K562 (cell line): ENCODE measurements at places on chromosomes 16 and 17.

DNA sequence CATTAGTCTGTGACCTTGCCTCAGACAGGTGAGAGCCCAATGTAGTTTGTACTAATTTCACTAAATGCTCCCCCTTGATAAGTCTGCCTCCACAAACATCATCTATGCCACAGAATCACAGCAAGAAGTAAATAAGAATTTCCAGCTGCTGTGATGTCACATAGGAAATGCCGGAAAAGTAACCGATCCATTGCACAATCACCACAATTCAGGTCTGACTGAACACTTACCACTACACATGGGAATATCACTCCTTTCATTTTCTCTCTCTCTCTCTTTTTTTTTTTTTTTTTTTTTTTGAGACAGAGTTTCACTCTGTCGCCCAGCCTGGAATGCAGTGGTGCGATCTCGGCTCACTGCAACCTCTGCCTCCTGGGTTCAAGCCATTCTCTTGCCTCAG is 79.0 kb upstream of the CDH11 start:
- no peaks in the 10 kb centered on the region for H3K4me1 ChIP-seq
- no peak overlapping the region for H3K27ac ChIP-seq
- no peaks in the 10 kb centered on the region for H3K27me3 ChIP-seq
- H3K36me3 ChIP-seq, result no peaks in the 10 kb centered on the region

- no peak overlapping the region for H3K4me3 ChIP-seq
- no peak overlapping the region for H3K27ac ChIP-seq
Observed at GRCh38 chr17:76537288-76537577, 276 bp downstream of the CYGB start.

- H3K27me3 ChIP-seq, result no peaks in the 10 kb centered on the region
- peaks cover 94% of the 10 kb centered on the region for H3K36me3 ChIP-seq
- DNase-seq, result no peak
- no peak overlapping the region for H3K27ac ChIP-seq
- no peak overlapping the region for H3K4me3 ChIP-seq
Observed at GRCh38 chr17:37123386-37123785, 174.6 kb downstream of the AATF start.

- H3K36me3 ChIP-seq, result no peaks in the 10 kb centered on the region
- peaks cover 42% of the 10 kb centered on the region for H3K27me3 ChIP-seq
Observed at GRCh38 chr17:37797206-37797605, 52.3 kb upstream of the HNF1B start.

- H3K27ac ChIP-seq, result no peak overlapping the region
- no peaks in the 10 kb centered on the region for H3K27me3 ChIP-seq
- peaks cover 75% of the 10 kb centered on the region for H3K36me3 ChIP-seq
Observed at GRCh38 chr16:68319185-68319908, 8.5 kb downstream of the PRMT7 start.

GRCh38 chr16:1550069-1550468 is 16.6 kb downstream of the TMEM204 start:
- H3K27ac ChIP-seq, result no peak overlapping the region
- no peak for DNase-seq
- H3K36me3 ChIP-seq, result no peaks in the 10 kb centered on the region
- peaks cover 2% of the 10 kb centered on the region; the same call in 2 of the 3 replicates for H3K27me3 ChIP-seq
- H3K4me3 ChIP-seq, result no peak overlapping the region

- H3K36me3 ChIP-seq, result peaks cover 95% of the 10 kb centered on the region
- no peak overlapping the region for H3K27ac ChIP-seq
- DNase-seq, result no peak
- no peak overlapping the region for H3K4me3 ChIP-seq
- no peaks in the 10 kb centered on the region for H3K4me1 ChIP-seq
Observed at GRCh38 chr17:37212179-37212578, 163.6 kb upstream of the C17orf78 start.

DNA sequence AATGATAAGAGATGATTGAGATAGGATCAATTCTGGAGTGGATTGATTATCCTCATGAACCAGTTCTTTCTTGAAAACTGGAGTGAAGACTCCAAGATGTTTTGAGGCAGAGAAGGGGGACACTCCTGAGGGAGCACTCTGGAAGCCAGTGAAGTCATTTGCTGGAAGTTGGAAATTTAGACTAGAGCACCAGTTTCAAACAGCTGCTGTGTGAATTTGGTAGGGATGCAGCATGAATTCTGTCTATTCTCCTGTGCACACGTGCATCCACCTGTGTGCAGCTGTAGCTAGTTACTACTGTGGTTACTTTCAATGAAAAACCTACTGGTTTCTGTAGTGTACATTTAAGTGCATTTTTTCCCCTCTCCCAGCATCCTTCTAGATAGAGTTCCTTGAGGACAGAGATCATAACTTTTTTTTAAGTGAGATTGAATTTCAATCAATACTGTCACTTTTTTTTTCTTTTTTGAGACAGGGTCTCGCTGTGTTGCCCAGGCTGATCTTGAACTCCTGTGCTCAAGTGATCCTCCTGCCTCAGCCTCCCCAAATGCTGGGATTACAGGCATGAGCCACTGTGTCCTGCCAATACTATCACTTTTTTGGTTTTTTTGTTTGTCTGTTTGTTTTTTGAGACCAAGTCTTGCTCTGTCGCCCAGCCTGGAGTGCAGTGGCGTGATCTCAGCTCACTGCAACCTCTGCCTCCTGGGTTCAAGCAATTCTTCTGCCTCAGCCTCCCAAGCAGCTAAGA is 65.9 kb downstream of the TUBD1 start:
- peaks cover 2% of the 10 kb centered on the region; the same call in 1 of the 3 replicates for H3K36me3 ChIP-seq
- H3K27ac ChIP-seq, result peak overlapping the region; percentile 91; the same call in 1 of the 3 replicates
- no peak for DNase-seq
- H3K27me3 ChIP-seq, result no peaks in the 10 kb centered on the region

GRCh38 chr16:48353565-48354163 is 31.5 kb downstream of the SIAH1 start:
- no peak overlapping the region for H3K4me3 ChIP-seq
- DNase-seq, result peak; percentile 76
- H3K36me3 ChIP-seq, result peaks cover 75% of the 10 kb centered on the region
- no peak overlapping the region for H3K27ac ChIP-seq
- H3K4me1 ChIP-seq, result no peaks in the 10 kb centered on the region; the same call in 2 of the 3 replicates
- no peaks in the 10 kb centered on the region for H3K27me3 ChIP-seq

GRCh38 chr17:1890758-1891450 is 61.1 kb downstream of the RPA1 start:
- H3K4me3 ChIP-seq, result no peak overlapping the region
- no peaks in the 10 kb centered on the region for H3K27me3 ChIP-seq
- DNase-seq, result no peak
- peaks cover 76% of the 10 kb centered on the region; the same call in 2 of the 3 replicates for H3K36me3 ChIP-seq
- no peaks in the 10 kb centered on the region for H3K4me1 ChIP-seq

- DNase-seq, result peak; percentile 61
- no peak overlapping the region for H3K4me3 ChIP-seq
- H3K4me1 ChIP-seq, result peaks cover 11% of the 10 kb centered on the region
- H3K36me3 ChIP-seq, result peaks cover 33% of the 10 kb centered on the region; the same call in 1 of the 3 replicates
- H3K27ac ChIP-seq, result no peak overlapping the region
- H3K27me3 ChIP-seq, result no peaks in the 10 kb centered on the region
Observed at GRCh38 chr16:87297918-87298631, 19.1 kb downstream of the C16orf95 start.

DNA sequence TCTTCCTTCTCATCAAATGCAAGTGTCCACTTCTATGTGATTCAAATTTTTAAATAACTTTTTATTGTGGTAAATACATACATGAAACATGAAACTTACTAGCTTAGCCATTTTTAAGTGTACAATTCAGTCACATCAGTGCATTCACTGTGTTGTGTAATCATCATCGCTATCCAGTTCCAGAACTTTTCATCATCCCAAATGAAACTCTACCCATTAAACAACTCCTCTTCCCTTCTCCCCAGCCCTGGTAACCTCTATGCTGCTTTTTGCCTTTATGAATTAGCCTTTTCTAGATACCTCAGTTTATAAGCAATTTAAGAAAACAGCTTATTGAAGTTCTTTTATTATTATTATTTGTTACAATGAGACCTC is 41.1 kb upstream of the IL34 start:
- H3K4me1 ChIP-seq, result no peaks in the 10 kb centered on the region
- peaks cover 14% of the 10 kb centered on the region; the same call in 2 of the 3 replicates for H3K27me3 ChIP-seq
- no peaks in the 10 kb centered on the region for H3K36me3 ChIP-seq

GRCh38 chr17:5000237-5000639 is 2.5 kb downstream of the KIF1C start:
- peaks cover 11% of the 10 kb centered on the region; the same call in 1 of the 3 replicates for H3K4me1 ChIP-seq
- no peak for DNase-seq
- H3K27me3 ChIP-seq, result no peaks in the 10 kb centered on the region
- H3K4me3 ChIP-seq, result no peak overlapping the region

GRCh38 chr16:51508490-51509212 is 357.6 kb upstream of the SALL1 start:
- no peaks in the 10 kb centered on the region for H3K4me1 ChIP-seq
- H3K27ac ChIP-seq, result no peak overlapping the region
- H3K36me3 ChIP-seq, result no peaks in the 10 kb centered on the region
- no peaks in the 10 kb centered on the region for H3K27me3 ChIP-seq

DNA sequence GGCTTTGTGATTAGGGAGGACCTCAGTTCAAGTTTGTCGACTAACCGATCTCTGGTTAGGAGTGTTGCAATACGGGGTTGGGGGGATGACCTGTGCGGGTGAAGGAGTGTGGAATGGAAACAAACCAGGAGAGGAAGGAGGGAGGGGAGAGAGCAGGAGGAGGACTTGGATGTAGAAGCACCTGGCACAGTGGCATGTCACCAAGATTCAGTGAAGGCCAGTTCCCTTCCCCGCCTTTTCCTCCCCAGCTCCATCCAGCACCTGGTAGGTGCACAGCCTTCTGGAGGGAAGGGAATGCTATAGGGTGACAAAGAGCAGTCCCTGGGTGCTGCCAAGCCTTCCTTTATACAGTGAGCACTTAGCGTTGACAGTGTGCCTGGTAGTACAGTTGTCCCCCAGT is 107.4 kb upstream of the CRHR1 start:
- no peaks in the 10 kb centered on the region for H3K4me1 ChIP-seq
- no peak overlapping the region for H3K4me3 ChIP-seq
- H3K27me3 ChIP-seq, result peaks cover 10% of the 10 kb centered on the region
- no peak for DNase-seq
- no peaks in the 10 kb centered on the region for H3K36me3 ChIP-seq

GRCh38 chr16:11175787-11176341 is 80.1 kb downstream of the SOCS1 start:
- H3K36me3 ChIP-seq, result peaks cover 9% of the 10 kb centered on the region
- H3K27ac ChIP-seq, result no peak overlapping the region

DNA sequence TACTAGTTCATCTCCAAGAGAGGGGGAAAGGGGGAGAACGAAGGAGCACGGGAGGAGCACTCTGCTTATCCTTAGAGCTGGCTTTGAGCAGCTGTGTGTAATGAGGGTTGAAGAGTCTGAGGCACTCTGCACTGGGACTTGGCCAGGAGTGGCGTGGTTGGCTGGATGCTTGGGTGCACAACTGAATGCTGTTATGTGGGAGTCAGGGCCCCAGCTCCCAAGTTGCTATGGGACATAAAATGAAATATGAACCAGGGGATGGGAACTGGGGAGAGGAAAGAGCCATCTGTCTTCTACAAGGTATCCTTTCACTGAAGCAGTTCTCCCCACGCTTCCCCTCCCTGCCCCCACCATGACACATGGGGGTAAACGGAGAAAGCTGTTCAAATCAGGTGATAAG is 105.9 kb upstream of the ANKFN1 start:
- H3K27me3 ChIP-seq, result no peaks in the 10 kb centered on the region
- H3K4me3 ChIP-seq, result no peak overlapping the region
- no peak for DNase-seq
- H3K27ac ChIP-seq, result no peak overlapping the region
- H3K4me1 ChIP-seq, result no peaks in the 10 kb centered on the region
- no peaks in the 10 kb centered on the region for H3K36me3 ChIP-seq

- no peak overlapping the region for H3K27ac ChIP-seq
- H3K36me3 ChIP-seq, result no peaks in the 10 kb centered on the region
- peaks cover 3% of the 10 kb centered on the region; the same call in 1 of the 2 replicates for H3K4me1 ChIP-seq
- H3K4me3 ChIP-seq, result no peak overlapping the region
- DNase-seq, result no peak
- H3K27me3 ChIP-seq, result no peaks in the 10 kb centered on the region
Observed at GRCh38 chr16:14278749-14279148, 207.6 kb downstream of the MRTFB start.

GRCh38 chr16:67926181-67926750 is 5.4 kb downstream of the CTRL start:
- DNase-seq, result no peak
- H3K27me3 ChIP-seq, result no peaks in the 10 kb centered on the region
- no peak overlapping the region for H3K27ac ChIP-seq
- H3K4me3 ChIP-seq, result no peak overlapping the region

GRCh38 chr16:2587891-2588565 is 50.2 kb downstream of the PDPK1 start:
- no peaks in the 10 kb centered on the region for H3K27me3 ChIP-seq
- no peak for DNase-seq
- H3K4me1 ChIP-seq, result peaks cover 13% of the 10 kb centered on the region; the same call in 1 of the 2 replicates
- peaks cover 61% of the 10 kb centered on the region for H3K36me3 ChIP-seq

GRCh38 chr17:44308320-44308818 is at the start of gene RUNDC3A:
TSS of gene RUNDC3A (plus strand) at chr17:44308601. CDS start at chr17:44308833, 232 bp downstream.
- H3K27me3 ChIP-seq, result peaks cover 36% of the 10 kb centered on the region
- no peaks in the 10 kb centered on the region; the same call in 1 of the 3 replicates for H3K4me1 ChIP-seq
- H3K4me3 ChIP-seq, result peak within 1 kb of the TSS; percentile 26
- peak; percentile 84 for DNase-seq
- no peak within 1 kb of the TSS for H3K27ac ChIP-seq

GRCh38 chr16:29883987-29884386 is 15.4 kb downstream of the SEZ6L2 start:
- peak; percentile 42 for DNase-seq
- peaks cover 18% of the 10 kb centered on the region; the same call in 2 of the 3 replicates for H3K27me3 ChIP-seq
- no peak overlapping the region for H3K27ac ChIP-seq
- H3K4me3 ChIP-seq, result no peak overlapping the region
- H3K36me3 ChIP-seq, result no peaks in the 10 kb centered on the region

DNA sequence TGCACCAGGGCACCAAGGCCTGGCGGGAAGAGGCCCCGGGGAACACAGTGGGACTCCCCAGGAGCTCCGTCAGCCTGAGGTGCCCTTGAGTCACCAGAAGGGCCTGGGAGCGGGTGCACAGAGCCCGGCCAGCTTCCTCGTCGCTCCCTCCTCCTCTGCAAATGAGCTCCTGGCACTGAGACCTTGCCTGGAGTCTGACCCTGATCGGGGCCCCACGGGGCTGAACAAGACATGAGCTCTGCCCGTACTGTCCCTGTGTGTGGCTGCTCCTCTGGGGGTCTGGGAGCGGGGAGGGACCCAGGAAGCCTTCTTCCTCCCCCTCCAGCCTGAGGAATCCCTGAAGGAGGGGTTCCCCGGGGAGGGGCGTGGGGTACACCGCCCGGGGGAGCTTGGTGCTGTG is 36.4 kb upstream of the SSTR5 start:
- H3K36me3 ChIP-seq, result no peaks in the 10 kb centered on the region
- H3K27ac ChIP-seq, result no peak overlapping the region
- peaks cover 7% of the 10 kb centered on the region; the same call in 1 of the 3 replicates for H3K27me3 ChIP-seq
- H3K4me3 ChIP-seq, result no peak overlapping the region

GRCh38 chr17:382644-383533 is 30.3 kb upstream of the RPH3AL start:
- no peaks in the 10 kb centered on the region for H3K36me3 ChIP-seq
- no peaks in the 10 kb centered on the region; the same call in 2 of the 3 replicates for H3K4me1 ChIP-seq
- no peak overlapping the region for H3K4me3 ChIP-seq
- DNase-seq, result no peak
- no peak overlapping the region for H3K27ac ChIP-seq

- no peak overlapping the region for H3K4me3 ChIP-seq
- no peaks in the 10 kb centered on the region for H3K36me3 ChIP-seq
- H3K27me3 ChIP-seq, result peaks cover 3% of the 10 kb centered on the region; the same call in 1 of the 3 replicates
- H3K4me1 ChIP-seq, result no peaks in the 10 kb centered on the region
- DNase-seq, result no peak
Observed at GRCh38 chr17:44636562-44636961, 19.7 kb upstream of the MEIOC start.

GRCh38 chr16:3143189-3143588 is 8.4 kb downstream of the ZNF213 start:
- no peak overlapping the region for H3K4me3 ChIP-seq
- H3K36me3 ChIP-seq, result peaks cover 19% of the 10 kb centered on the region; the same call in 1 of the 3 replicates
- peaks cover 53% of the 10 kb centered on the region for H3K4me1 ChIP-seq
- no peaks in the 10 kb centered on the region for H3K27me3 ChIP-seq
- no peak overlapping the region for H3K27ac ChIP-seq
- DNase-seq, result no peak
